ENCODE measurements at places on chromosomes 5 and 9. TPM values are rescaled to one million over a fixed set of nuclear protein-coding genes. Genes with fewer than 3 reads are reported as not detected.

GRCh38 chr5:54894957-54895815, 90.2 kb downstream of the ESM1 start:
- H3K36me3 ChIP-seq = no peaks in the 10 kb centered on the region
- no peak for DNase-seq
- no peak overlapping the region for H3K27ac ChIP-seq
- no peaks in the 10 kb centered on the region for H3K4me1 ChIP-seq

- no peaks in the 10 kb centered on the region for H3K4me1 ChIP-seq
- H3K27ac ChIP-seq = no peak overlapping the region
- H3K4me3 ChIP-seq = no peak overlapping the region
- DNase-seq = no peak
Observed at GRCh38 chr5:57559110-57559635, 76.6 kb upstream of the ACTBL2 start.

- no peak for DNase-seq
- H3K27ac ChIP-seq = no peak overlapping the region
- peaks cover 12% of the 10 kb centered on the region for H3K4me1 ChIP-seq
Observed at GRCh38 chr5:8840237-8840636, 705.6 kb downstream of the SEMA5A start.

GRCh38 chr9:5652821-5653220, 23.9 kb downstream of the RIC1 start:
- no peak overlapping the region for H3K27ac ChIP-seq
- H3K4me3 ChIP-seq = no peak overlapping the region
- no peak for DNase-seq
- no peaks in the 10 kb centered on the region for H3K27me3 ChIP-seq

DNA sequence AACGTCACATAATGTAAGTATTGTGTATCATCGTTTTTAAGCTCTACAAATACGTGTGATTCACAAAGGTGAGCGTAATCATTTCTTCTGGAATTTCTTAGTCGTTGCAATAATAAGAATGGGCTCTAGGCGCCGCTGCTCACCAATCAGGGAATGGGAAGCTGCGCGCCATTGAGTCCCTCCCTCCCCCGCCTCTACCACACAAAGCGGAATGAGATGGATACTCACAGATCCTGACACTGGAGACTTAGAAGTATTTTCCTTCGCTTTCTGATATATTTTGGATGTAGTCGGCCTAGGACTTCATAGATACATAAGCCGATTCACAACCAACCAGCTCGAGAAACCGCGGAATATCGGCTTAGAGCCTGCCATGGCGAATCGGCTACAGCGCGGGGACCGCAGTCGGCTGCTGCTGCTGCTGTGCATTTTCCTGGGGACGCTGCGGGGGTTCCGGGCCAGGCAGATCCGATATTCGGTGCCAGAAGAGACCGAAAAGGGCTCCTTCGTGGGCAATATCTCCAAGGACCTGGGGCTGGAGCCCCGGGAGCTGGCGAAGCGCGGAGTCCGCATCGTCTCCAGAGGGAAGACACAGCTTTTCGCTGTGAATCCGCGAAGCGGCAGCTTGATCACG, at the start of gene PCDHGA11:
TSS of gene PCDHGA11 (plus strand) at position 197 of the 634 bp plus-strand sequence. CDS start at position 374, 177 bp downstream.
- no peaks in the 10 kb centered on the region for H3K27me3 ChIP-seq
- H3K4me1 ChIP-seq = peaks cover 22% of the 10 kb centered on the region
- H3K4me3 ChIP-seq = peak within 1 kb of the TSS; percentile 26

DNA sequence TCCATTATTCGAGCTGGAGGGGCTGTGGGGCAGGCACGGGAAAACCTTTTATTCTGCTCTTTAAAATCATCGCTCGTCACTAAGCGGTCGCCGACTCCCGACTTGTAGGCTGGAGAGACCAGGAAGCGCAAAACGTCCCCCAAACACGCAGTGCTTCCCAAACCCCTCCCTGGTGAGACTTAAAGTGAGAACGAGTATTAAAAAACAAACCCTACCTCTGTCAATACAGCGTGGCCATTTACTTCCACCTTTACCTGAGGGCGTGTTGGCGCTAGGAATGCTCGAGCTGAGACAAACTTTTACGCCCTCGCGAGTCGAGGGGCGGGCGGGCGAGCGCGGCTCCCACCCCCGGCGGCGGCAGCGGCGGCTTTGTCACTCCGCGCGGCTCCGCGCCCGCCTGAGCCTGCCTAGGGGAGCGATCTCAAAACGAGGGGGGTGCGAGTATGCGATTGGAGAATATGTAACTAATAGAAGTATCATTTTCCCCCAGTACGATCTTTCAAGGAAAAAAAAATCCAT, at the start of gene NR2F1-AS1:
TSS of gene NR2F1-AS1 (minus strand) at position 293 of the 519 bp plus-strand sequence.
- no peak for DNase-seq
- peak within 1 kb of the TSS; percentile 92 for H3K27ac ChIP-seq
- H3K36me3 ChIP-seq = no peaks in the 10 kb centered on the region
- H3K27me3 ChIP-seq = no peaks in the 10 kb centered on the region
- peak within 1 kb of the TSS; percentile 61 for H3K4me3 ChIP-seq

- no peaks in the 10 kb centered on the region for H3K27me3 ChIP-seq
- H3K36me3 ChIP-seq = no peaks in the 10 kb centered on the region
- H3K4me1 ChIP-seq = no peaks in the 10 kb centered on the region
- no peak overlapping the region for H3K4me3 ChIP-seq
- no peak for DNase-seq
Observed at GRCh38 chr9:20580673-20581072, 41.6 kb downstream of the MLLT3 start.

DNA sequence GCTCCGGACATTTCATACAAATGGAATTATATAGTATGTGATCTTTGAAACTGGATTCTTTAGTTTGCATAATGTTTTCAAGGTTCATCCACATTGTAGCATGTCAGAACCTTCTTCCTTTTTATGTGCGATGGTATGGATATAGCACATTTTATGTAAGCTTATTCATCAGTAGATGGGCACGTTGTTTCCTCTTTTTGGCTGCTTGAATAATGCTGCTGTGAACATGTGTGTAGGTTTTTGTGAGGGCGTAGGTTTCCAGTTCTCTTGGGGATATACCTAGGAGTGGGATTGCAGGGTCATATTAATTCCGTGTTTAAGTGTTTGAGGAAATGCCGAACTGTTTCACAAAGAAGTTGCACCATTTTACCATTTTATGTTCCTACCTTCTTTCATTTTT, 187.8 kb downstream of the NR3C1 start:
- peaks cover 9% of the 10 kb centered on the region for H3K36me3 ChIP-seq
- no peak for DNase-seq
- no peaks in the 10 kb centered on the region for H3K27me3 ChIP-seq
- no peak overlapping the region for H3K4me3 ChIP-seq

- H3K4me3 ChIP-seq = no peak overlapping the region
- no peak overlapping the region for H3K27ac ChIP-seq
- H3K27me3 ChIP-seq = no peaks in the 10 kb centered on the region
- no peaks in the 10 kb centered on the region for H3K36me3 ChIP-seq
- no peak for DNase-seq
- no peaks in the 10 kb centered on the region for H3K4me1 ChIP-seq
Observed at GRCh38 chr9:10032166-10032565, 580.6 kb downstream of the PTPRD start.

DNA sequence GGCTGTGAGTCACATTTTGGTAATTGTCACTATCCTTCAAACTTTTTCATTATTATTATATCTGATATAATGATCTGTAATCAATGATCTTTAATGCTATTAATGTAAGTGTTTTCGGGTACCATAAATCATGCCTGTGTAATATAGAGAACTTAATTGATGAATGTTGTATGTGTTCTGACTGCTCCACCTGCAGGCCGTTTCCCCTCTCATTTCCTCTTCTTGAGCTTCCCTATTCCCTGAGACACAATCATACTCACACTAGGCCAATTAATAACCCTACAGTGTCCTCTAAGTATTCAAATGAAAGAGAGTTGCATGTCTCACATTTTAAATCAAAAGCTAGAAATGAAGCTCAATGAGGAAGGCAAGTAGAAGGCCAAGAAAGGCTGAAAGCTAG, 420.9 kb upstream of the SGCD start:
- H3K4me3 ChIP-seq = no peak overlapping the region
- no peak for DNase-seq
- no peaks in the 10 kb centered on the region for H3K36me3 ChIP-seq
- no peaks in the 10 kb centered on the region for H3K4me1 ChIP-seq
- H3K27ac ChIP-seq = no peak overlapping the region
- H3K27me3 ChIP-seq = no peaks in the 10 kb centered on the region

SLC34A1 gene
- total RNA-seq = not detected

ZNF462 gene
- 61.7 TPM for total RNA-seq

IL11RA gene
- 62.9 TPM for total RNA-seq

NFIB gene
- total RNA-seq = 93.5 TPM

IFNA13 gene
- not detected for total RNA-seq

C9orf43 gene
- 0.69 TPM for total RNA-seq

PCDHA9 gene
- total RNA-seq = 1.2 TPM

DRD1 gene
- 2.3 TPM for total RNA-seq

IFNA1 gene
- total RNA-seq = not detected

EXOC3 gene
- 29.7 TPM for total RNA-seq

INSL4 gene
- not detected for total RNA-seq

GZMA gene
- 0.39 TPM for total RNA-seq
